ENCODE measurements at places on chromosomes 11 and 22. TPM values are rescaled to one million over a fixed set of nuclear protein-coding genes. Genes with fewer than 3 reads are reported as not detected.
A peak's percentile ranks its signal among the peaks of the same experiment; 100 is the strongest.

GRCh38 chr11:86703987-86704386 lies 31.6 kb upstream of the ME3 start:
- no peak for DNase-seq

- no peak for DNase-seq
These were observed 7.6 kb downstream of the ARVCF start for GRCh38 chr22:20009018-20009491.

DNA sequence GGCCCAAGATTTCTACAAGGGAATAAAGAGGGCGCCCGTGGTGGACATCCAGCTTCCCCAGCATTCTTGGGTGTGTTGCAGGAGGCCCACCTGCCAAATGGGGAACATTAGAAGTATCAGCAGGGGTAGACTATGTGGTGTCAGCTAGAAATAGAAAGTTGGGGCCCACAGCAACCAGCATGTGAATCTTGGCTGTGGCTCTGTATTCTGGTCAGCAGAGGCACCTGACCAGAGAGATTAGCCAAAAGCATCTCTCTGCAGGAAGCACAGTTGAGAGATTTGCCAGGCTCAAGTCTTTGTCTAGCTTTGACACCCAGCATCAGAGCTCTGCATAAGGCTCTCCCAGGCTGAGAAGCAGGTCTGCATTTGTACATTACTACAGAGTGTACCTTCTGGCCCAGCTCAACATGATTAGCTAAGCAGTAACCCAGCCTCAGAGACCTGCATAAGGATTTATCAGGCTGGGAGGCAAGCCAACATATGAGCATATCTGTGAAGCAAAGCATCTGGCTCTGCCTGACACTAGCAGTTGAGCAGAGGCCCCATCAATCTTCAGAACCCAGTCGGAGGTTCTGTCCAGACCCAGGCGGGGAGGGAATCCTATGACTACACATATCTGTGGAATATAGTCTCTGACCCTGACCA lies 79.9 kb downstream of the MS4A13 start:
- no peak for DNase-seq

DNA sequence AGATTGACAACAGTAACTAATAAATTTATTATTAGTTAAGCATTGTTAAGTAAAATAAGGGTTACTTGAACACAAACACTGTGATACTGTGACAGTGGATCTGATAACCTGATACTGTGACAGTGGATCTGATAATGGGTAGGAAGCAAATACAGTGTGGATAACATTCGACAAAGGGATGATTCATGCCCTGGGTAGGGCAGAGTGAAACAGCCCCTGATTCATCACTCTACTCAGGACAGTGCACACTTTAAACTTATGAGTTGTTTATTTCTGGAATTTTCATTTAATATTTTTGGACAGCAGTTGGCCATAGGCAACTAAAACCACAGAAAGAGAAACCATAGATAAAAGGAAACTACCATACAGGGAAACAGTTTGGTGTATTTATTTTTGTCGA lies 60.8 kb upstream of the CTSC start:
- no peak for DNase-seq

- no peak for DNase-seq
These were observed 22.5 kb downstream of the TMPRSS13 start for GRCh38 chr11:117906710-117907109.

DNA sequence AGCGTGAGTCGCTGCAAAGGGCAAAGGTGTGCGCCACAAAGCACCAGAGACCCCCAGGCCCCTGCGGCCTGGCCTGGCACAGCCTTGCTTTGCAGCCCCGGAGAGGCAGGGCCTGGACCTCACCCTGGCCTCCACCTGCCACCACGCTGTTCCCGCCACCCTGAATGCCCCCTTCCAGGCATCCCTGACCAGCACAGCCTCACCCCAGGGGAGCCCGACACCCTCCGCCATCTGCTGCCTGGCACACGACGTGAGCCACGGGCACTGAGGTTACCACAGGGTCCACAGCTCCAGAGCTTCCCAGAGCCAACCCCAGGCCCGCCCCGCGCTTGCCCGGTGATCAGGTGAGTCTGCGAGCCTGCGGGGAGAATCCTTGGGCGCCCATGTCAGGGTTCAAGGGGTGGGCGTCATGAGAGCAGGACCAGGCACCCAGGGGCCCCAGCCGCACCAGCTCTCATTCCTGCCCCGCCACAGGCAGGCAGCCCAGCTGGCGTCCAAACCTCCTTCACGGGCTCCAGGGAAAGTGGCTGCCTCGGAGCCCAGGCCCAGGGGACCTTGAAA lies 171.3 kb downstream of the BRD1 start:
- DNase-seq = no peak

GRCh38 chr11:34145073-34145472 lies 39.6 kb downstream of the NAT10 start:
- DNase-seq = no peak

DNA sequence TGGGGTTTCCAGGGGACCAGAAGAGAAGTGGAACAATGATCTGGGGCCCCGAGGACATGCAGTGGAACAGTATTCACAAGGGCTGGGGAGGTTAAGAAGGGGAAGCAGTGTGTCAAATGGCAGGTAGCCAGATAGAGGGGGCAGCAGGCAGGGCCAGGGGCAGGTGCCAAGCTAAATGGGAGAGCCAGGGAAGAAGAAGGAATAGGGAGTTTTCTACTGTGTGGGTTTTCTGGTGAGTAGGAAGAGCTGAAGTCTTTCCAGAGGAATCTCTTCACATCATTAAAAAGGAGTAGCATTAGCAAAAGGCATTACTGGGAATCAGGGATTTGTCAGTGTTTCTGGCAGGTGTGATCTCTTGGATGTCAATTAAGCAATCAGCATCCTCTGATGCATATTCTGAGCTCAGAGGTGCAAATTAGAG lies 55.8 kb downstream of the IRAG1 start:
- peak; percentile 37 for DNase-seq

APOA1 gene
- total RNA-seq = not detected
